Iris pigment epithelial cell (primary cell): ENCODE measurements at places on chromosomes 11 and 22.

DNA sequence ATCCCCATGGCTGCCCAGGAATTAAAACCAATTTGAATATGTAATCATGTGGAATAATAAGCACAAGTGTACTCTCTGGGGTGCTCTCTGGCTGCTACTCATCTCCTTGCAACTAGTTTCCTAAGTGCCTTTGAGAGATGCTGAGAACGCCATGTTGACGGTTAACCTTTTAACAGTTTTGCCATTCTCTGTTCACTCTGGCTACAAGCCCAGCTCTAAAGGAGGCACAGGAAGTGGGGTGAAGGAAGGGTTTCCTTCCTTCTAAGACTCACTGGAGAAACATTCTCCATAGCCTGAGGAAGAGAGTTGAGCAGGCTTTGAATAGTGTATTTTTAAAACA lies 122.0 kb upstream of the ZC3H12C start:
- DNase-seq = peak; percentile 90

DNA sequence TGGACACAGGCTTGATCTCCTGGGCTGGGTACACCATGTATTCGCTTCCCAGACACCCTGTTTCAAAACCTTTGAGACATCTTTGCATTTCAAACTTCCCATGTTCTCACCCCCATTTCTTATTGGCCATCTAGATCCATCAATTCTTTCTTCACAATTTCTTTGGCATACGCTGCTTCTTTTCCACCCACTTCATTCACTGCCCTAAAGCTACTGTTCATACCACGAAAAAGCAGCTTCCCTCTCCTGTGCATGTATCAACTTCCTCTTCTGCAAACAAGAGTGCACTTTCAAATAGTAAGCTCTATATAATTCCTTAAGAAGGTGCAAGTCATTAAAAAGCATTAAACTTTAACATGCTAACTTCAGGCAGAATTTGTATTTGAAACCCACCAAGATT lies 21.4 kb downstream of the UVRAG start:
- DNase-seq = no peak

- DNase-seq = peak; percentile 77
Observed at GRCh38 chr11:82936261-82936660, 34.7 kb downstream of the DDIAS start.

- no peak for DNase-seq
Observed at GRCh38 chr11:62152245-62153086, 28.7 kb downstream of the INCENP start.

DNA sequence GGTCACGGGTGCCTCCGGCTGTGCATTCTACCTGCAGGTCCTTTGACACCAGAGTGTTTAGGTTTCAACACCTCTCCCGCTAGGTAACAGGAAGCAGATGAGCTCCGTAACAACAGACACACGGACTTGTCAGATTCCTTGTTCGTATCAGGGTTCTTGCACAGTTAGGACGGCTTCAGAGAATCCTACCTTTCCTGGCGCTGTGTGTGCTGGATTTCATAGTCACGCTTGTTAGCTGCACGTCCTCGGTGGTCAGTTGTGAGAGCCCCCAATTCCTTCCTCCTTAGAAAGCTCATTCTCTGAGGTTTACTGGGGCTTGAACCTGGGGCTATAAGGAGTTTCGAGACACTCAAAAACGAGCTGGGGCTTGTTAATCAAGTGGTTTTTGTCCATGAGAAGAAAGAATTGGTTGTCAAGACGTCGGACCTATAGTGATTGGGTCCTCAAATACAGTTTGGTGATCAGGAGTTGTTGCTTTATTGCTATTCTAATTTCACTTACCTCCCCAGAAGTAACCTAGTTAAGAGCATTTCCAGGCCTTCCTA lies 664 bp downstream of the DDB2 start:
- no peak for DNase-seq

- no peak for DNase-seq
Observed at GRCh38 chr11:57867966-57868365, 106.4 kb downstream of the CTNND1 start.

DNA sequence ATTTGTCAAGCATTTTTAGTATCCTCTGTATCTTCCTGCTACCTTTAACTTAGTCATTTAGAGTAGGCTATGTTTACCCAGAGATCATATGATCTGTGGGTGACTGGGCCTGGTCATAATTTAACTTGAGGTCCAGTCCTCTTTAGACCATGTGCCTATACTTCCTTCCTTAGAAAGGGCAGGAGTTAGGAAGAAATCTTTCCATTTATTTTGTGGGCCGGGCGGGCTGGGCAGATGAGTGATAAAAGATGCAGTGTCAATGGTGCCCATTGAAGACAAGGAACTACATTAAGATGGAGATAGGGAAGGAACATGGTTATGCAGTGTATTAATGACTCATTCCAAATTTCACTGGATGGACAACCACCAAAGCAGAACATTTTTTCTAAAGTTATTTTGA lies 30.9 kb upstream of the PDE3B start:
- no peak for DNase-seq

DNA sequence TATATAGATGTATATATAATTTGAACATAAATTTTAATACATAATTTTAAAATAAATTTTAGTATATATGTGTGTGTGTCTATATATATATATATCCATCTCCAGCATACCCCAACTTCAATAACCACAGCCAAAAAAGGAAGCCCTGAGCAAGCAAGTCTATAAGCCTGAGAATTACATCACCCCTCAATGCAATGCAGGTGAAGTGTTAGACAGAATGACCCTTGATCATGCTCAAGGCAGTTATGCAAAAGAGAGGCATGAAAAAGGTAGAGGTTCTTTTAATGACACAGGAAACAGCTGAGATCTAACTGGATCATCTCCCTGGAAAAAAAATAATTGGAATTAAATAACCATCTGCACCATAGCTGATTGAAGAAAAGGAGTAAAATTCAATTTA lies 557.9 kb upstream of the ANO5 start:
- no peak for DNase-seq

DNA sequence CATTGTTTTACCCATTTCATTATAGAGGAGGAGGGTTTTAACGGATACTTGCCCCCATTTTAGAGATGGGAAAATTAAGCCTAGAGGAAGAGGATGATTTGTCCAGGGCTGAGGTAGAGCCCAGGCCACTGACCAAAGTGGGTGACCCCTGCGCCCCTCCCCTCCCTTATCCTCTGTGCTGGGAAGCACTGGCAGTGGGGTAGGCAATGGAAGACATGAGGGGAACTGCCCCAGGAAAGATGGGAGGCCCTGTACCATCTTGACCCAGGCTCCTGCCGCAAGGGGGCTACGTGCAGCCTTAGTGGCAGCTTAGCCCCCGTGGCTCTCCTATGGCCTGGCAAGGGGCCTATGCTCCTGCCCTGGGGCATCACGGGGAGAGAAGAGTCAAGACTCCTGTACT lies 76.4 kb upstream of the MYOD1 start:
- no peak for DNase-seq

- no peak for DNase-seq
Observed at GRCh38 chr11:42925916-42926315, 385.9 kb upstream of the API5 start.

DNA sequence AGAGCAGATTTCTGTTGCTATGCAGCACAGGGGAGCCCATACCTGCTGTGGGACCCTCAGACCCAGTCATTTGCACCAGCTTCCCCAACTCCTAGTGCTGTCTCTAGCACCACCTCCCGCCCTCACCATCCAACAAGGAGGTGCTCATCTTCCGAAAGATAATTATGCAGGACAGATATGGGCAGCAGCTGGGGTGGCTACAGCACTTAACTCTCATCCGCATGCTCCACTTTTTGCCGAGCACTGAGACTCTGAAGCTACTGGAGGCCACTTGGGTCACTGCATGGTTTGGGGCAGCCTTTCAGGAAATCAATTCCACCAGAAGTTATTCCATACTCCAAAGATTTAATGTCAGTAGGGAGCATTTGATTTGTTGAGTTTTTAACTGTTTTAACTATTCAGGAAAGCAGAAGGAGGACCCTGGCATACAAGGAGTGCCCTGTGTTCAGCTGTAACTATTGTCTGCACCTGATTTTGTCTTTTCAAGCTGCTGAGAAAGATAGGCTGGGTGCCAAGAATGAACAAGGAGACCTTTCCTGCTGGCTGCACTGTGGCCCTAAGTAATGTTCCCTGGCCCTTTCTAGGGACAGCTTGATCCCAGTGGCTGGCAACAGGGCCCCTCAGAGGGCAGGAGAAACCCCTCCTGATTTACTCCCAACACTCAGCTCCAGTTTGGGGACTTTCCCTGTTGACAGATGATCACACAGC lies 67.3 kb upstream of the CSNK2A3 start:
- DNase-seq = no peak

DNA sequence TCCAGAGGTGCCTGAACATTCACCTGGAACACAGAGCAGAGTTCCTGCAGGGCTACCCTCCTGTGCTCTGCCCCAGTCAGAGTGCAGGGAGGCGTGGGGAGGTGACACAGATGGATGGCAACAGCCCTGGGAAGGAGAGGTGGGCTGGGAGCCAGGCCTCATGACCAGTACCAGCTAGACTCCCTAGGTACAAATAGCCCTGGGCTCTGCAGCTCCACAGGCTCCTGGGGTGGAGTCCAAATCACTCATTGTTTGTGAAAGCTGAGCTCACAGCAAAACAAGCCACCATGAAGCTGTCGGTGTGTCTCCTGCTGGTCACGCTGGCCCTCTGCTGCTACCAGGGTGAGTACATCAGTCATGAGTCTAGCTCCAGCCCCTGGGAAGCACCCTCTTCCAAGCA lies at the start of gene SCGB1D2:
TSS of gene SCGB1D2 (plus strand) at position 219 of the 400 bp plus-strand sequence. CDS start at position 288, 69 bp downstream.
- no peak for DNase-seq

DNA sequence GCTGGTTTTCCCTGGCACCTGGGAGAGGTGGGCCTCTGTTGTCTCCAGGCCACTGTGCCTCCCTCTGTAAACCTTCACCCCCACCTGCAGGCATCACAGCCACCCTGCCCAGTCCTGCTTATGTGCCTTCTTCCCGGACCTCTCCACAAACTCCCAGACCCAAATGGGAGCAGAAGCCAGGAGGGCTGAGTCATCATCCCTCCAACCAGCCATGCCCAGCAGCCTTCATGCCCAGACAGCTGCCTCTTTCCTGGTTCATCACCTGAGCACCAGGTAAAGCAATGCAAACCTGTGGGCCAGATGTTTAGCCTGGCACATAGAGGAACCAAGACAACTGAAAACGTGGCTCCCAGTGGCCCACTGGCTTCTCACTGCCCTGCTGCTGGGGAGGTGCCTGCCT lies 2.1 kb upstream of the TMPRSS4 start:
- DNase-seq = no peak

DNA sequence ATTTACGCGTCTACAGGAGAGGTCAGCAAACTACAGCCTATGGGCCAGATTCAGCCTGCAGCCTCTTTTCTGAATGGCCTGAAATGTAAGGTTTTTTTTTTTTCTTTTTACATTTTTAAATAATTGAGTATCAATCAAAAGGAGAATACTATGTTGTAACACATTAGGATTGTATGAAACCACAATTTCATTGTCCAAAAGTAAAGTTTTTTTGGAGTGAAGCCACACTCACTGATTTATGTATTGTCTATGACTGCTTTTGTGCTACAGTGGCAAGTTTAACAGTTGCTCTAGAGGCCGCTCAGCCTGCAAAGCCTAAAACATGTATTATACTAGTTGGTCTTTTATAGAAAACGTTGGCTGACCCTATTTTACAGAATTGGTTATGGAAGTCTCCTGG lies 923.2 kb downstream of the NTM start:
- no peak for DNase-seq

GRCh38 chr11:69339041-69339733 lies 45.2 kb downstream of the MYEOV start:
- no peak for DNase-seq

- DNase-seq = no peak
Observed at GRCh38 chr11:100691896-100692653, 5.0 kb downstream of the ARHGAP42 start.

- DNase-seq = peak; percentile 59
Observed at GRCh38 chr11:73140213-73141030, 1.7 kb downstream of the FCHSD2 start.

DNA sequence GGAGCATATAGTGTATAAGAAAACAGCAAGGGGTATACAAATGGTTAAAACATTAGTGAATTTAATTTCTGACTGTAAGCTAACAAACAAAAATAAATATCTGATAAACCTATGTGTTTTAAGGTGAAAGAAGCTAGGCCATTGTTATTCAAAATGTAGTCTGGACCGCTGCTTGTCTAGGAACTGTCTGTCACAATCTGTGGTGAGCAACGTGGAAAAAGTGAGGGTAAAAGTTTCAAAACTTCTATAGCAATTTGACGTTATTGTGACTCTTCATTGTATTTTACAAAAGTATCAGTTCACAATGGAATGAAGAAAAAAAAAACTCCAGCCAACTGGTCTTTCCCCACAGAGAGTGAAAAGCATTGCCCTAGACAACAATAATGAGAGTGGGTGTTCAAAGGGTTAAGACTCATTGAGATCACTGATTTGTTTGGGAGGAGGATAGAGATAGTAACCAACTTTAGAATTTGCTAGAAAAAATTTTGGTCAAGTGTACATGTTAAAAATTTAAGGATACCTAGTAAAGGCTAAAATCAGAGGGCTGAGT lies 79.1 kb downstream of the UVRAG start:
- no peak for DNase-seq

DNA sequence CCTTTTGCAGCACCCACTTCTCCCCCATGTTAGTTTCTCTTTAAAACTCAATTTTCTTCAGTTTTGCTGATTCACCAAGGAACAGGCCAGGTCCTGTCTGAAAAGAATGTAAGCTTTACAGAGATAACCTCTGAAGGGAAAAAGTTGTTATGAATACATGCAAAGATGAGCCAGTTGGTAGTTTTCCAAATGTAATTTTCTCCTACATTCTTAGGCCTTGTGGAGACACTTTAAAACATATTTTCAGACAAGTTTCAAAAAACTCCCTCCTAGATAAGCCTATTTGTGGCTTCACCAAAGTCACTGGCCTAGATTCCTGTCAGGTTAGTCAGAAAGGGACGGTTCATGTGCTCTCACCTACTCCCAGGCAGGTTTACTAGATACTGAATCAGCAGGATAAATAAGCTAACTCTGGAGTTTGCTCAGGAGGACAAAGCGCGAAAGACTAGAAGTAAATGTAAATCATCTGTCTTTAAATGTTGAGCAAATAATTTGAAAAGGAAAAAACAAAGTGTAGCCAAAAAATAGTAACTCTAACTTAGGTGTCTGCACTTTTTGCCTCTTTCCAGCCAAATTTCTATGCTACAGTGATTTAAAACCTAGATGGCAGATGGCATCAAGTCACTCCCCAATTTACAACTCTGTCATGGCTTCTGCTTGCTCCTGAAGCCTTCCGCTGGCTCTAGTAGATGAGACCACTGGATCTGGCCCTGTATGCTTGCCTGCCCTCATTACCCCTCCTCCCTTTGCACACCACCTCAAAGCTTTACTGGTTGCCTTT lies 4.9 kb upstream of the ATP6V1E1 start:
- DNase-seq = peak; percentile 92

- DNase-seq = no peak
Observed at GRCh38 chr11:13052130-13052571, 43.0 kb downstream of the RASSF10 start.
